ENCODE measurements at places on chromosomes 2 and 18.
A peak's percentile ranks its signal among the peaks of the same experiment; 100 is the strongest.

GRCh38 chr2:238334885-238335284, 14.6 kb downstream of the TRAF3IP1 start:
- DNase-seq, result no peak

- DNase-seq, result no peak
Measured at GRCh38 chr2:105814291-105814940, 69.7 kb downstream of the NCK2 start.

- no peak for DNase-seq
Measured at GRCh38 chr2:101946372-101947039, 45.3 kb upstream of the IL1R2 start.

- DNase-seq, result no peak
Measured at GRCh38 chr2:16189836-16190160, 249.4 kb downstream of the MYCN start.

- DNase-seq, result no peak
Measured at GRCh38 chr2:25324905-25325592, 16.7 kb downstream of the DNMT3A start.

- no peak for DNase-seq
Measured at GRCh38 chr2:139165041-139165440, 384.9 kb upstream of the NXPH2 start.

- DNase-seq, result peak; percentile 52
Measured at GRCh38 chr18:23703057-23703986, 14.1 kb downstream of the LAMA3 start.

- DNase-seq, result no peak
Measured at GRCh38 chr18:50401888-50402287, 27.0 kb downstream of the SKA1 start.

GRCh38 chr2:149627111-149627801, 39.7 kb upstream of the MMADHC start:
- no peak for DNase-seq

DNA sequence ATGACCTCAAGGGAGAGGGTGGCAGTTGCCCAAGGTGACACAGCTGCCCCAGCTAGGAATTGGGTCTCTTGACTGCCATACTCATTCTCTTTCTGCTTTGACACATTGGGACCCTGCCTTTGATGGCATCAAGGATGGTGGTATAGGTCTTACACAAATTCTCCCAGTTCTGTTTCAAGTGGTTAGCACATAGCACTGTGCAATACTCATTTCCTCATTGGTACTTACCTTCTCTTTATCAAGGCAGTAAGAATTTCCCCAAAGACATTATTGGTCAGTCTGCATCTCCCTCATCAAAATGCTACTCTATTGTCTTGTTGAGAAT, 35.9 kb upstream of the CCDC93 start:
- no peak for DNase-seq

DNA sequence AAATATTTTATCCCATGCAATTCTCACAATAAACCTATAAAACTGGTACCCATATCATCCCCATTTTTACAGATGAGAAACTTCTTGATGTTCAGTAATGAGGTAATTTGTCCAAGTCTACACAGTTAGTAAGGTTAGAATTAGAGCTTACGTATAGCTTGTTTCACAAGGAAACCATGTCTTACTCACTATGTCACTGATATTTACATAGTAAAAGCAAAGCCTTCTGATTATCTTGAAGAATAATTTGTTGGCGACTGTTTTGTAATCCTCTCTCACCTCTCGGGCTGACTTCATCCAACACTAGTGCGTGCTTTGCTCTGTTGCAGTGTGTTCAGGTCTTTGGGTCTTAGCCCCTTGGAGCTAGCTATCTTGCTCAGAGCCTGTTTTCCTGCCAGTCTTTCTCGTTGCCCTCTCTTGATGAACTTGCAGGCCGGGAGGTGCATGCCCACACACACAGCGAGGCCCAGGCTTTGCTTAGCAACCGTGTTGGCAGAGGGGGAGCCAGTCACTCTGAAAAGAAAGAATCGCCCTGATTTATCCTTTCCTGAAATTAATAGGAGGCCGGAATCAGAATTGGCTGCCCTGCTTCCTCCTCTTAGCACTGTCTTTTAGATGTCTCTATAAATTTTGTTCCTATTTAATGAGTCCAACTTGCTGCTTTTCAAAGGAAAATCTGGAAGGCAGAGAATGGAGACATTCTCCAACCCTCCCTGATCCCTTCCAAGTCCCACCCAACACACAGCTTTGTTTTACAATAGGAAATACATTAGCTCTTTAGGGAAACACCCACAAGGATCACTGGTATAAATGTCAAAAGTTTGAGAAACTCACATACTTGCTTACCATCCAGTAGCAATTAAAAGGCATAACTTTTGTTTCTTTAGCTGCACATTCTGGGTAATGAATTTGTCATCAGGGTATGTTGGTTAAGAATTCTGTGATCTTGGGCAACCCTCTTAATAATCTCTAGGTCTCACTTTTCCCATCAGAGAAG, 97.6 kb upstream of the SEC11C start:
- no peak for DNase-seq

DNA sequence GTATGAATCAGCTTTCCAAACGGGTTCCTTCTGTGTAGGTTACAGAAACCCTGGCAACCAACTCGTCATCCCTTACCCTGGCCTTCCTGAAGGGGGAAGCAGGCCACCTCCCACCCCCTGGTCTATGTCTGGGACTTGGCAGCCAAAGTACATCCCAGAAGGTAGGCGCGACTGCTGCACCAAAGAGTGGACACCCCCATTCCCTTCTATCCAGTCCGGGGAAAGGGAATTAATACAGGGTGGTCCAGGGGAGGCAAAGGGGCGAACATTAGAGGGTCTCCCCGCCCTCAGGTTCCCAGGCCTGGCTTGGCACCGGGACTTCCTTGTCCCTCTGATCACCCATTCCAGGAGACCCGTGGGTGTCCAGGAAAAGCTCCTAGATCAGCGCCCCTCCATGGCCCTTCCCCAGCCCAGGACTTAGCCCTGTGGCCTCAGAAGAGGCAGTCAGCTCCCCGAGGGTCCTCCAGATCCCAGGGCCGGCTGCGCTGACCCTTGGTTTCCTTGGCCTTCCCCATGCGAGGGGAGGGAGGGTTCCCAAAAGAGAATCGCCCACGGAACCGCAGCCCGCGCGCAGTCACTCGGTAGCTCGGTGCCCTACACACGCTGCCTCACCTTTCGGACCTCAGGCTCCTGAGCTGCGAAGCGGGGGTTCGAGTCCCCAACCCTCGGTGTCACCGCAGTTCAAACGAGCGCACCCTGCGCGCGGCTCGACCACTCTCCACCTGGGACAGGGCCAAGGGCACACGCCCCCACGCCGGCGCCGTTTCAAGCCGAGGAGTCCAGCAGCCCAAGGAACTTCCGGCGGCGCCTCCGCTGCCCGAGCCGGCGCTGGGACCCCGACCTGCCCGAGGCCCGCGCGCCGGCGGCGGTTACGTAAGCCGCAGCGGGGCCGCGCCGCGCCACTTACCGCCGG, at the start of gene PER2:
TSS of gene PER2 (minus strand) at position 874 of the 913 bp plus-strand sequence. CDS start 10,674 bp downstream, outside the sequence.
- peak; percentile 50 for DNase-seq

- DNase-seq, result no peak
Measured at GRCh38 chr2:10185046-10185445, 62.5 kb downstream of the RRM2 start.
